Ureter (tissue), 1 donor: ENCODE measurements at places on chromosomes 7 and 10. TPM values are rescaled to one million over a fixed set of nuclear protein-coding genes. Genes with fewer than 3 reads are reported as not detected.
A peak's percentile ranks its signal among the peaks of the same experiment; 100 is the strongest.

- no peak for DNase-seq
Measured at GRCh38 chr10:124362568-124362967, 56.2 kb downstream of the OAT start.

- no peak for DNase-seq
Measured at GRCh38 chr10:128498746-128499145, 372.5 kb upstream of the MKI67 start.

Gene TMEM229A
- total RNA-seq, result 0.42 TPM

DNA sequence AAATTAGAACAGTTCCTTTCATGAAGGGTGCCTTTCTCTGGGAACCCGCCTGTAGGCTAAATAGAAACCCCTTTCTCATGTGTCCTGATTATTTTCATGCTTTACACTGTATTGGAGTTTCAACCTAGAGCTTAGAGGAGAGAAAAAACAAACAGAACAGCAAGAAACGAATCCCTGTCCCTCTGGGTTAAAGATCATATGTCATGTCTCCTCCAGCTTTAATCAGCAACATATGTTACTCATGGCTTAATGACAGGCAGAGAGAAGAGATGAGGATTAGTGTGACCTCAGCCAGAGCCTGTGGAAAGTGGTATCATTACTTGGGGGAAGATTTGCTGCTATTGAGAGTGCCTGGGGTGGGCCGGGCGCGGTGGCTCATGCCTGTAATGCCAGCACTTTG is 32.1 kb downstream of the CRCP start:
- no peak for DNase-seq

GRCh38 chr10:13993673-13994089 is 337.0 kb downstream of the FRMD4A start:
- DNase-seq, result no peak

Gene XPNPEP1
- 106 TPM for total RNA-seq

- DNase-seq, result no peak
Measured at GRCh38 chr10:49107111-49107886, 8.0 kb downstream of the VSTM4 start.

- DNase-seq, result no peak
Measured at GRCh38 chr10:119933179-119933578, 40.6 kb downstream of the SEC23IP start.

GRCh38 chr10:132493246-132493755 is 44.3 kb upstream of the INPP5A start:
- peak; percentile 41 for DNase-seq

GRCh38 chr7:41130086-41130485 is 572.8 kb downstream of the INHBA start:
- no peak for DNase-seq

DNA sequence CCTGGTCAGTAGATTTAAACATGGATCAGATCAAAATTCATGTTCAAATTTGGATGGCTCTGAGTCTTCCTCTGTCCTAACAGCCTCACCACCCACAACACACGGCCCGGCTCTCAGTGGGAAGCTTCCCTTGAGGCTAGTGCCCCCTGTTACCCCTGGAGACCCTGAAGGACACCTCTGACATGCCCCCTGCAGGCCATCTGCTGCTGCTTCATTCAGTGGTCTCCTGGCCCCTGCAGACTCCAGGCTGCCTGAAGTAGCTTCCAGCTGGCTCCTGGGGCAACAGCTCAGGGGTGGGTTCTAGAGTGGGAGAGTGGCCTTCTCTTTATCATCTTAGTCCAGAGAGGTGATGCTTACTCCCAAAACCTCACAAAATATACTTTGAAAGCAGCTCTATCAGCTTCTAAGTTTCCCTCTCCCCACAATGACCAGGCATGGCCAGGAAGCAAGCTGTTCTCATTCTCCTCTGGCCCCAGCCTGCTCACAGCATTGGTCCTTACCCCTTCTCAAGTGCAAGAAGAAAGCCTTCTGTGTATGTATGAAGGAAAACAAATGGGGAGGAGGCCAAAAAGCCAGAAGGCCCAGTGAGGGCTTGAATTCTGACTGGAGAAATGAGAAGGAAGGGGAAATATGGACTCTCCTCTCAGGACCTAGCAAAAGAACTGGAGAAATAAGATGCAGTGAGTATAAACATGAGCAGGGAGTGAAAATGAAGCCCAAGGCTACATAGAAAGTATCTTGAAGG is 189.6 kb upstream of the INHBA start:
- no peak for DNase-seq

DNA sequence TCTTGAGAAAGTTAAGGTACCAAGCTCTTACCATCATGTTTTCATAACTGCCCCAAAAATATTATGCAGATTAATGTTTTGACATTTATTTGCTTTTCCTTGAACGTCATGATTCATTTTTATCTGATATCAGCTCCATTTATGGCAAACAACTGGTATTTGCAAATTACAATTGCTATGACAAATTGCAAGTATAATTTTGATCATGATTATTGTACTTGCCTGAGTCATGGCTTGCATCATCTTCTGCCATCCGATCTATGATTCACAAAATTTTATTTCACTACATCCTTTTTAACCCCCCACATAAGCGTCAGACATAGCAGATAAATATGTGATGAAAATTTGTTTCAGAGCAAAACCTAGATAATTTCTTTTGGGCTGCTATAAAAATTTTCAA is 155.0 kb downstream of the STK31 start:
- no peak for DNase-seq

DNA sequence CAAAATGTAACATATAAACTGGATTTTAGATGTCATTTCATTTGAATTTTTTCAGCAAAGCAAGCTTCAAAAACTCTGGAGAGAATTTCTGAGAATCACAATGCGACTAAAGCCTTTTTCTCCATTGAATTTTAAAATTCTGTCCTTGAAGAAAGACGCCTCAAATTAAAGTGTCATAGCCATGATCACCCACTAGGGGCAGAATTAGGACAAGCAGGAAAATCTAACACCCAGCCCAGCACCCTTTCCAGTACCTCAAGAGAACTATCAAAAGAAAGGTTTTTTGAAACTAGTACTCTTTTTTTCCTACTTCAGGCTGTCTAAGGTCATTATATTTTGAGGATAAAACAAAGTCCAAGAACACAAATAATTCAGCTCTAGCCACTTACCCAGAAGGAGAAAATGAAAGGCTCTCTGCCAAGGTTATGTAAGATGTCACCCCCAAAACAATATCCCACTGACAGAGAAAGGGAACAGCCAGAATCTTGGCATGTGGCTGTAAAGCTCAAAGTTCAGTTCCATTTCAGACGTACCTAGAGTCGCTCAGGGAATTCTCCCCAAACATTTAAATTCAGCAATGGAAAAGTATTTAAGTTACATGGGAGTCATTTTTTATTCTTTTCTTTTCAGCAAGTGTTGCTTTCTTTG is 299.4 kb downstream of the SNX13 start:
- no peak for DNase-seq

Gene FEZF1
- total RNA-seq, result not detected

Gene COX15
- total RNA-seq, result 42.2 TPM

Gene GIMAP7
- total RNA-seq, result 24.5 TPM

DNA sequence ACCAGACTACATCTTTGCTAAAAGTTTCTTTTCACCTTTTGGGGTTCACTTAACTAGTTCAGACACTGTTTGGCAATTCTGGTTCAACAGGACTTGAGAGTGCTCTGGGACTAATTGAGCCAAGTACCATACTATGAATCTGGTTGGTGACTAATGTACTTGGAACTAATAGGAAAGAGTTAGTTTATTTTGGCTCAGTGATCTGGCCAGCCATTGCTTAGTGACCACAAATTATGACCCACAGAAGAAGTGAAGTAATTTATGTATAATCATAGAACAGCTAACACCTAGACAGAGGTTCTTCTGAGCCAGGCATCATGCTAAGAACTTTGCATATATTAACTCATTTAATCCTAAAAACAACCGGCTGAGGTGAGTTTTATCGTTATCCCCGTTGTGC is 126.5 kb upstream of the JCAD start:
- no peak for DNase-seq

- DNase-seq, result no peak
Measured at GRCh38 chr7:101169110-101169837, 3.9 kb upstream of the VGF start.

- no peak for DNase-seq
Measured at GRCh38 chr10:70053841-70054288, 1.2 kb downstream of the MACROH2A2 start.

GRCh38 chr10:69914398-69915214 is 112.9 kb downstream of the COL13A1 start:
- peak; percentile 68 for DNase-seq

Gene RBP3
- not detected for total RNA-seq

GRCh38 chr10:130772676-130773075 is 538.8 kb downstream of the TCERG1L start:
- DNase-seq, result no peak

- no peak for DNase-seq
Measured at GRCh38 chr10:96991313-96991841, 159.3 kb downstream of the LCOR start.

GRCh38 chr7:70008466-70008865 is 410.2 kb downstream of the AUTS2 start:
- DNase-seq, result no peak

- no peak for DNase-seq
Measured at GRCh38 chr10:88081457-88082054, 218.1 kb downstream of the PTEN start.

Gene IFIT3
- total RNA-seq, result 10.2 TPM

DNA sequence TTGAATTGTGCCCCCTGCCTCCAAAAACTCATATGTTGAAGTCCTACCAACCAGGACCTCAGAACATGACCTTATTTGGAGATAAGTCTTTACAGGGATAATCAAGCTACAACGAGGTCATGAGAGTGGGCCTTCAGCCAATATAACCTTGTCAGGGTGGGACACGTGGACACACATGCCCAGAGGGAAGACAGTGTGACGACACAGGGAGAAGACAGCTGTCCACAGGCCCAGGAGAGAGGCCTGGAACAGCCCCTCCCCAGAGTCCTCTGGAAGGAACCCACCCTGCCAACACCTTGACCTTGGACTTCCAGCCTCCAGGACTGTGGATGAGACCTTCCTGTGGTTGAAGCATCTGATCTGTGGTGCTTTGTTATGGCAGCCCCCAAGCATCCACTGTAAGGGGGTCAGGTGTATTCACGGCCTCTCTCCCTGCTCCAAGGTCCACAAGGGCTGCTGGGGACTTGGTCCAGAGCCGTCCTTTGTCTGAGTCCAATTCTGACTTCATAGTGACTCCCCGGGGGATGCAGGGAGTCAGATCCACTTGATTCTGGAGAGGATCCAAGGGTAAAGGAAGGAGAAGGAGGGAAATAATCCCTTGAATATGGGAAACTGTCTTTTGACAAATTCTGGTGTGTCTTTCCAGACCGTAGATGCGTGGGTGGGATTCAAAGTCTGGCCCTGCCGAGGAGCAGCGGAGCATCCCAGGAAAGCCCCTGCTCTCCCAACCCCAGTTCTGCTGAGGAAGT is 7.0 kb downstream of the CALML3 start:
- no peak for DNase-seq

- no peak for DNase-seq
Measured at GRCh38 chr7:54981913-54982312, 36.9 kb upstream of the EGFR start.

Gene LLCFC1
- not detected for total RNA-seq

GRCh38 chr7:131188367-131189339 is 139.0 kb upstream of the MKLN1 start:
- no peak for DNase-seq

DNA sequence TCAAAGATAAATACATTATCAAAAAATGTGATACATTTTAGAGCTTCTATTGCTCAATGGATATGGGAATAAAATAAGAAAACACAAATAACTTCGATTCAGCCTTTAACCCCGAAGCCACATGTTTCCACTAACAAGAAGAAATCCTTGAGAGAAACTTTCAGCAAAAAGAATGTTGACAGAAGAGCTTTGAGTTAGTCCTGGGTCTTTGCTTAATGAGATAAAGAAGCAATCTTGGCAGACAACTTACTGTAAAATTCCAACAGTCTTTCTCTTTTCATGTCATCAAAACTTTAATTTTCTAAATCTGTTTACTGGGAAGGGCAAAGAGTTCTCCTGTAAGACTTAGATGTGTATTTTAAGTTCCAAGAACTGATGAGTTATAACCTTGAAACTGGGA is 810.2 kb downstream of the CNTNAP2 start:
- no peak for DNase-seq

DNA sequence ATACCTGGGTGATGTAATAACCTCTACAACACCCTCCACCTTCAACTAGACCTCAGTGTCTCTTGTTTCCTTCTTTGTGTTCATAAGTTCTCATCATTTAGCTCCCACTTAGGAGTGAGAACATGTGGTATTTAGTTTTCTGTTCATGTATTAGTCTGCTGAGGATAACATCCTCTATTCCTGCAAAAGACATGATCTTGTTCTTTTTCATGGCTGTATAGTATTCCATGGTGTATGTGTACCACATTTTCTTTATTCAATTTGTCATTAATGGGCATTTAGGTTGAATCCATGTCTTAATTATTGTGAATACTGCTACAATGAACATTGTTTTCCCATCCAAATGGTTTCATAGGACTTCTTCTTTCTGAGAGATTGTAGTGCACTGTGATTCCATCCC is 135.7 kb downstream of the MBL2 start:
- DNase-seq, result no peak

DNA sequence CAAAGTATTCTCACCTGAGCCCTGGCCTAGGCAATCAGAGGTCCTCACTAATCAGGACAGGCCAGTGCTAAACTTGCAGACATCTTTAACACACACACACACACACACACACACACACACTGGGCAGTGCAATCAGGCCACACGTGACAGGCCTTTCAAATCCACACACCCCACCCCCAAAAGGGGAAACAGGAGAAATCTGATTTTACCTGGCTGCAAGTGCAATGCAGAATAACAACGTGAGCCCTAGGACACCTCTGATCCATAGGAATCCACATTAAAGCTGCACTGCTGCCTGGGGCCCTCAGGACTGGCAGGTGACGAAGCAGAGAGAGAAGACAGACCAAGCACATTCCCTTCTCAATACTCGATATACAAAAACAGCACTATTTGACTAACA is 218.9 kb downstream of the FAM107B start:
- peak; percentile 38 for DNase-seq

Gene FANK1
- total RNA-seq, result 6.3 TPM

- no peak for DNase-seq
Measured at GRCh38 chr10:11046776-11047160, 29.1 kb downstream of the CELF2 start.

Gene PRPS1L1
- not detected for total RNA-seq

DNA sequence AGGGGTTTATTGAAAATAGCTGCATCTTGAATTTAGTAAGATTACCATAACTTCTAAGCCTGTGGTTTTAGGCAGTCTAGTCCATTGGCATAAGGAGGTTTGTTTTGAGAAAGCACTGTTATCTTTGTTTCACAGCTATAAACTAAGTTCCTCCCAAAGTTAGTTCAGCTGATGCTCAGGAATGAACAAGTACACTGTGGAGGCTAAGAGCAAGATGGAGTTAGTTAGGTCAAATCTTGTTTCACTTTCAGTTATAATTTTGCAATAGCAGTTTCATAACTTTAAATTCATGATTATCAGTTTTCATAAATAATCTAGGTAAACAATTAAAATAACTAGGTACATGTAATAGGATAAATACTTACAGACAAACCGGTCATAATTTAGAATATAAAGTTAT is 15.4 kb downstream of the SEC61G start:
- no peak for DNase-seq

Gene MYH16
- not detected for total RNA-seq

Gene GHRHR
- not detected for total RNA-seq

Gene MMS19
- total RNA-seq, result 71.5 TPM
